AG04449 (cell line): ENCODE measurements at places on chromosomes 6 and 20.

DNA sequence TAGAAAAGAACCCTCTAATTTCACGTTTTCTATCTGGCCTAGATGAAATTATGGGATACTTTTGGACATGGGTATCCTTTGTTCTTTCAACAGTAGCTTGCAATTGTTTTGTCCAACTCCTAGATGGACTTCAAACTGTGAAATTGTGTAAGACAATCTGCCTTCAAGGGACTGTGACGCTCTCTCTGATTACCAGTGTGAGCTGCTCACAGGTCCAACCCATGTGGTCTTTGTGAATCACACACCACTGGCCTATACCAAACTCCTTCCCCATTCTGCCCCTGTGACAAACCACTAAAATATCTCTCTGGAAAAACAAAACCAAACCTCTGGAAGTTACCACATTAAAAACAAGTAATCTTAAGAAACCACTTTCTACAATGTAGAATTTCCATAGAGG, 59.5 kb downstream of the NINL start:
- peak; percentile 94 for DNase-seq

- no peak for DNase-seq
Measured at GRCh38 chr6:107822176-107823046, 1.7 kb downstream of the SCML4 start.

DNA sequence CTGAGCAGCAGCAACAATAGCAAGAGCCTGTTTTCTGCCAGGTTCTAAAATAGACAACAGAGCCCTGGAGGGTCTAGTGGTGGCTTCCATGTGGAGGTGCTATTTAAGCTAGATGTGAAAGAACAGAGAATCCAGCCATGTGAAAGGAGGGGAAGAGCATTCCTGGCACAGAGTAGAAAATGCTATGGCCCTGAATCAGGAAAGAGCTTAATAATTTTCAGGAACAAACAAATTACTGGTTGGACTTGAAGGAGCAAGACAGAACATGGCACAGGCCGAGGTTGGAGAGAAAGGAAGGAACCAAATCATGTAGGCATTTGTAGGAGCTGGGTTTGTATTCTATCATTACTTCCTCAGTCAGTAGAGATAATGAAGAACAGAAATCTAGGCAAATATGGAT, 98.3 kb downstream of the AIG1 start:
- DNase-seq: no peak

- no peak for DNase-seq
Measured at GRCh38 chr6:16441262-16441661, 202.9 kb downstream of the GMPR start.

GRCh38 chr20:2757969-2758368, 42.5 kb downstream of the CPXM1 start:
- DNase-seq: no peak
